ENCODE measurements at places on chromosomes 2 and 18. TPM values are rescaled to one million over a fixed set of nuclear protein-coding genes. Genes with fewer than 3 reads are reported as not detected.

IL1R2 gene
- 63.3 TPM for total RNA-seq

ZNF396 gene
- total RNA-seq = 0.98 TPM

CRYGD gene
- total RNA-seq = not detected

BOLL gene
- total RNA-seq = not detected

CCDC85A gene
- 4.7 TPM for total RNA-seq

CLK1 gene
- 184 TPM for total RNA-seq

DTNA gene
- 18.4 TPM for total RNA-seq

DNA sequence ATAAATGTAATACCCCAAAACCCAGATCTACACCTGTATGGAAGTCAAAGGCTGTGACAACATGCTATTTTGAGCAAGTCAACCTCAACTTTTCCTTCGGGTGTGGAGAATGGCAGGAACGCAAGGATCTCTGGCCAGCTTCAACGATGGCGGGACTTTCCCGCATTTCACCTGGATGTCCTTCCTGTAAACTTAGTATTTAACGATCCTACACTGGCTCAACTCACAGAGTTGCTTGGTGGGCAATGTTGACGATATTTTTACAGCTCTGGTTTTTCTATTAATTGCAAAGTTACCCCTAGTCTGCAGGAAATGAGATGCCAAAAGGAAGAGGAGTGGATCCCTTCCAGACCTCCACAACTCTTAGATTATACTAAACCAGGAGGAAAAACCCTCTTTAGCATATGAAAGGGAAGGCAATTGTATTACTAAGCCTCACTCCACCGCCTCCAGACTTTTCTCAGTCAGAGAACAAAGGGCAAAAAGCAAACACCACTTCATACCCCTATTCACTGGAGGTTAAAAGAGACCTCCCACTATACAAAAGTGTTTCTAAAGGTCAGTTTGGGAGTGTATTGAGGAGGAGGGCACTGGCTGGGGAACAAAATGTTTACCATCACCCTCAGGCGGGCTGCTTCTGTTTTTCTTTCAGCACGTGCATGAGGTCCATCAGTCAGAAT, 56.5 kb upstream of the ACVR1 start:
- no peaks in the 10 kb centered on the region for H3K4me1 ChIP-seq
- H3K4me3 ChIP-seq = no peak overlapping the region
- no peak for DNase-seq
- no peak overlapping the region for H3K27ac ChIP-seq
- no peaks in the 10 kb centered on the region for H3K27me3 ChIP-seq

DNA sequence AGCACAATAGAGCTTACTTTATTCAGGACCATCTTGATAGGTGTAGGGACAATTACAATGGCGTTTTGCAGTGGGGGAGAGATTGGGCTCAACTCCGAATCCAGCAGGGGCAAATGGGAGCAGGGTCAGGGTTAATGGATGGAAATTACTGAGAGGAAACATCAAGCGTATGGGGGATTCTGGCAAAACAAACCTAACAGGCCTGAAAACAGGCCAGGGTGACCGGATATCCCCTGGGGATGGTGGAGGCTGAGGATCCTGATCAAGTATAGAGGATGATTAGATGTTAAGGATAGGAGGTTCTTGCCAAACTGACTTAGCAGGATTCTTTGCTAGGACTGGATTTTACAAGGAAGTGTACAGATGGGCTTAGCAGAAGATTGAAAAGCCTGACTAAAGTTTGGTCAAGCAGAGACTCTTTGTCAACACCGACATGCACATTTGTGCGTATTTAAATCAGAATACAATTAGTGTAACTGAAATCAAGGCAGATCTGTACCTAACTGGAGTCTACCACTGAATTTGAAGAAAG, 54.5 kb upstream of the GPR45 start:
- H3K27me3 ChIP-seq = no peaks in the 10 kb centered on the region
- H3K4me1 ChIP-seq = peaks cover 6% of the 10 kb centered on the region
- peak; percentile 55 for DNase-seq
- H3K36me3 ChIP-seq = no peaks in the 10 kb centered on the region
- H3K27ac ChIP-seq = no peak overlapping the region
- no peak overlapping the region for H3K4me3 ChIP-seq

DNA sequence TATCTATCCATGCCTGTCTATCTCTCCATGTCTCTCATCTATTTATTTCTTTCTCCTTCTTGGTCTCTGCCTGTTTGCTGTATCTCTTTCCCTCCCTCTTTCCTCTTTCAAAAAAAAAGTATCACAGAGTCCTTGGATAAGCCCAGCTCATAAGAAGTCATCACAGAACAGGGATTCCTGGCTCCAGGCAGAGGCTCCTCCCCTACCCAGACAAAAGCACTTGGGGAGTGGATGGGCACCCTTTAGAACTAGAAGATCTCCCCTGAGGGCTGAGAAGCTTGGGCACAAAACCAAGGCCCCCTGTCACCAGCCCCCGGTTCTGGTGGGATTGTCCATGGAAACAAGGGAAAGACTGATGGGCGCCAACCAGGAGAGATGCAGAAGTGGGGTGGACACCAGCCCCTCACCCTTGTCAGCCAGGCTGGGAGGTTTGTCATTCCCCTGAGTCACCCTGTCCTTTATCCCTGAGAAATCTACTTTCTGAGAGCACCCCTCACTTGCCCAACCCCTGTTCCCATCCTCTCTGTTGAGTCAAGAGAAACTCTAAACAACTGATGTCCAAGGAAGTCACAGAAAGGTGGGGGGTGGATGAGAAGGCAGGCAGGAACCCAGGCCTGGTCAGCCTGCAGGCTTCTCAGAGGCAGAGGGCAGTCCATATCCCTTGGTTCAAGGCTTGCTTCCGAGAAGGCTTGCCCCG, 127.1 kb downstream of the TNS1 start:
- no peak overlapping the region for H3K27ac ChIP-seq
- H3K27me3 ChIP-seq = no peaks in the 10 kb centered on the region
- H3K4me3 ChIP-seq = no peak overlapping the region
- H3K36me3 ChIP-seq = no peaks in the 10 kb centered on the region
- peaks cover 59% of the 10 kb centered on the region for H3K4me1 ChIP-seq

GRCh38 chr2:25567406-25567805, 106.0 kb downstream of the DTNB start:
- no peaks in the 10 kb centered on the region for H3K4me1 ChIP-seq
- no peaks in the 10 kb centered on the region for H3K27me3 ChIP-seq
- no peak for DNase-seq
- H3K27ac ChIP-seq = no peak overlapping the region

- no peak for DNase-seq
- H3K4me3 ChIP-seq = no peak overlapping the region
- H3K36me3 ChIP-seq = no peaks in the 10 kb centered on the region
- peaks cover 26% of the 10 kb centered on the region for H3K4me1 ChIP-seq
- H3K27me3 ChIP-seq = no peaks in the 10 kb centered on the region
Measured at GRCh38 chr18:61595615-61596251, 262.5 kb downstream of the CDH20 start.

DNA sequence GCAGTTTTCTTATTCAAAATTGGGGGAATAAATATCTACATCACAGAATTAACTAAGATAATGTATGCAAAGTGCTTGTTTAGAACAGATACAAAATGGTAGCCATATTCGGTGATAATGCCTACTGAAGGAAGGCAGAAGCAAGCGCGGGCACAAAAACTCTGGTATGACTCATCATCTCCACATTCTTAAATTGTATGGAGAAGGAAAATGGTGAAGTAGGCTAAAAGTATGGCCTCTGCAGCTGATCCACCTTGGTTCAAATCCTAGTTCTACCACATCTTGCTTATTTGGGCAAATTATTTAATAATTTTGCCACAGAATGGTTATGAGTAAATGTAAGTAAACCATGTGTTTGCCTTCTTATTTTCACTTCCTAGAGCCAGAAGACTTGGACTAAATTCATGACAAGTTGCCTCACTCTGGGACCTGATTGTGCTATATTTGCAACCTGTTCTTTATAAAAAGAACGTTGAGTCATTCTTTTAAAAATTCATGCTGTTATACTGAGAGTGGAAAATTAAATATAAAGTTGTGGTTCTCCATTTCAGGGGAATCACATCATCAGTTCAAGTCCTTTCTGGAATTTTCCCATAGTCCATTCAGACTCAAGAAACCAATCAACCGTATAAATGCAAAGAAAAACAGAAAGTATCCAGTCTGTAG, 9.0 kb upstream of the CDK15 start:
- no peaks in the 10 kb centered on the region for H3K4me1 ChIP-seq
- H3K36me3 ChIP-seq = no peaks in the 10 kb centered on the region

- H3K4me1 ChIP-seq = peaks cover 9% of the 10 kb centered on the region
- H3K27me3 ChIP-seq = no peaks in the 10 kb centered on the region
- peaks cover 64% of the 10 kb centered on the region for H3K36me3 ChIP-seq
- H3K27ac ChIP-seq = no peak overlapping the region
- H3K4me3 ChIP-seq = no peak overlapping the region
Measured at GRCh38 chr2:232854082-232854481, 16.0 kb upstream of the SNORC start.

GRCh38 chr2:32258242-32258641, 6.4 kb downstream of the NLRC4 start:
- no peak overlapping the region for H3K4me3 ChIP-seq
- DNase-seq = no peak
- no peaks in the 10 kb centered on the region for H3K4me1 ChIP-seq
- no peak overlapping the region for H3K27ac ChIP-seq
- no peaks in the 10 kb centered on the region for H3K36me3 ChIP-seq
- no peaks in the 10 kb centered on the region for H3K27me3 ChIP-seq

- DNase-seq = no peak
- no peak overlapping the region for H3K4me3 ChIP-seq
- H3K4me1 ChIP-seq = no peaks in the 10 kb centered on the region
- H3K27me3 ChIP-seq = no peaks in the 10 kb centered on the region
Measured at GRCh38 chr2:166831930-166832329, 56.4 kb upstream of the XIRP2 start.

GRCh38 chr2:70091364-70091763, 4.1 kb downstream of the PCBP1 start:
- peaks cover 42% of the 10 kb centered on the region for H3K4me1 ChIP-seq
- peaks cover 6% of the 10 kb centered on the region for H3K36me3 ChIP-seq
- no peak for DNase-seq

GRCh38 chr2:27489118-27489497, 435 bp downstream of the IFT172 start:
- H3K27me3 ChIP-seq = no peaks in the 10 kb centered on the region
- peak overlapping the region; percentile 57 for H3K4me3 ChIP-seq
- H3K4me1 ChIP-seq = peaks cover 17% of the 10 kb centered on the region
- DNase-seq = no peak
- H3K36me3 ChIP-seq = peaks cover 2% of the 10 kb centered on the region

DNA sequence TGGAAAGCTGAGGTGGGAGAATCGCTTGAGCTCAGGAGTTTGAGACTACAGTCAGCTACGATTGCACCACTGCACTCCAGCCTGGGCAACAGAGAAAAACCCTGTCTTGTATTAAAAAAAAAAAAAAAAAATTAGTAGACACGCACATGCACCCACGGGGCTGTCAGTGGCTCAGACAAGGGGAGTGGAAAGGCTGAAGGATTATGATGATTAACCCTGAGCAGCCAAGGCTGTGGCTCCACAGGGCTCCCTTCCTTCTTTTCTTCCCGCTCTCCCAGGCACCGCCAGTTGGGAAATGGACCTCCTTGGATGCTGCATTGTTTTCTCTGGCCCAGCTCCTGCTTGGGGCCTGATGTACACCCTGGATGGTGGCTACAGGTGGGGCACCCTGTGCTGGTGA, 49.0 kb upstream of the RAB6C start:
- no peak overlapping the region for H3K4me3 ChIP-seq
- no peaks in the 10 kb centered on the region for H3K36me3 ChIP-seq
- no peak for DNase-seq
- no peaks in the 10 kb centered on the region for H3K27me3 ChIP-seq

DNA sequence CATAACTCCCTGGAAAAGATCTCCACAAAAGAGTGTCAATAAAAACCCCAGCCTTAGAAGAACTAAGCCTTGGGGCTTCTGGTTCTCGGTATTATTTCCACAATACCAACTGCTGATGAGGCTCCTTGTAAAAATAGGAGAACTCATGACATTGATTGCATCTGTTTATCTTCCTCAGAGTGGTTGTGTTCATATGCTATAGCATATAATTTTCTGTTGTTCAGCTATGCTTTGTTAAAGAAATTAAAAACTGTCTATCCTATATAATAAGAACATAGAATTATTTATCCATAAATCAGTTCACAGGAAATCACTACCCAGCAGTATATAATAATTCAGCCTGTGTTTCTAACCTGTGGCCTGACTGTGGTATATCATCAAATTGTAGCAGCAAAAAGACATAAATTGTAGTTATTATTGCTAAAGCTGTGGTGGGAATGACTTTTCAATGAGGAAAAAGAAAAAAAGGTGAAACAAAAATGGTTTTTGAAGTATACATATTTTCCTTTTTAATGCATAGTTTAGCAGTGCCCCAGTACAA, 68.9 kb downstream of the SATB2 start:
- no peak overlapping the region for H3K27ac ChIP-seq
- H3K27me3 ChIP-seq = no peaks in the 10 kb centered on the region
- no peaks in the 10 kb centered on the region for H3K36me3 ChIP-seq
- DNase-seq = no peak
- no peak overlapping the region for H3K4me3 ChIP-seq
- no peaks in the 10 kb centered on the region for H3K4me1 ChIP-seq

GRCh38 chr2:189248141-189248540, 68.6 kb upstream of the COL5A2 start:
- no peaks in the 10 kb centered on the region for H3K36me3 ChIP-seq
- no peak overlapping the region for H3K4me3 ChIP-seq
- H3K27me3 ChIP-seq = no peaks in the 10 kb centered on the region
- DNase-seq = no peak
- H3K4me1 ChIP-seq = peaks cover 5% of the 10 kb centered on the region

- no peak for DNase-seq
- no peaks in the 10 kb centered on the region for H3K27me3 ChIP-seq
- peak overlapping the region; percentile 89 for H3K27ac ChIP-seq
- no peaks in the 10 kb centered on the region for H3K36me3 ChIP-seq
- H3K4me1 ChIP-seq = peaks cover 48% of the 10 kb centered on the region
- peak overlapping the region; percentile 74 for H3K4me3 ChIP-seq
Measured at GRCh38 chr2:134120406-134120732, 133.5 kb upstream of the MGAT5 start.
